ENCODE measurements at places on chromosomes 5 and 9. TPM values are rescaled to one million over a fixed set of nuclear protein-coding genes. Genes with fewer than 3 reads are reported as not detected.

GRCh38 chr5:143230676-143230996 is 172.8 kb downstream of the NR3C1 start:
- DNase-seq, result no peak

- peak; percentile 25 for DNase-seq
Measured at GRCh38 chr5:42756606-42757601, at the start of gene CCDC152. Gene CCDC152, plus strand, starts transcription at chr5:42756818. Its CDS starts 2,304 bp downstream, at chr5:42759122.

DNA sequence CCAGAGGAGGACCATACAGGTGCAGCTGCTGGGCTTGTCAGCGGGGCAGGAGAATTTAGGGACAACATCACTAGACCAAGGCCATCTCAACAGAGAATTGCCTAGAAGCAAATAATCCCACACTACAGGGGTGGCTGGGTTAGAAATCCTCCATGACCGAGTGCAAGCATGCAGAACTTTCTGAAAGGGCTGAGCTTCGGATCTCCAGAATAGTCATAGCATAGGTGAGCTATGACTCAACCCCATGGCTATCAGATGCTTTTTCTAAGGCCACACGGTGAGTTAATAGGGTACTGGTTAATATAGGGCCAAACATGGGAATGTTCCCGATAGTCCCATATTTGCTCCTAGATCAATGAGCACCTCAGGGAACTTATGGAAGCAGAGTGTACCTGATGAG is 4.2 kb downstream of the KCNIP1 start:
- no peak for DNase-seq

- no peak for DNase-seq
Measured at GRCh38 chr5:149337736-149338135, 7.6 kb upstream of the GRPEL2 start.

DNA sequence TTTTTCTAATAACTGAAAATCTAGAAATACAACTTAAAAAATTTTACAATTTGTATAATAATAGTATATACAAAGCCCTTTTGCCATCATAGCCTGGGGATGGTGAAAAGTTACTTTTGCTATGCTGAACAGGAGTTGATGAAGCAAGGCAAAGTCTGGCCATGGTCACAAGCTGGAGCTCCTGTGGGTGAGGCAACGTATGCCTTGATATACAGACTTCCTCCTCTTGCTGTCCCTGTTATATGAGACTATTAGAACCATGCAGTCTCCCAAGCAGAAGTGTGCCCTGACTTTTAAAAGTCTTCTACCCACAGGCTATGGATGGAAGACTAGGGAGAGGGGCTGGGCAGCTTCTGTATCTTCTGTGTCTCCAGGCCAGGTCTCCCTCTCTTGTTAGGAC is 15.7 kb downstream of the FAM151B start:
- no peak for DNase-seq

FOXD4L3 gene
- not detected for total RNA-seq

- DNase-seq, result no peak
Measured at GRCh38 chr5:10499066-10499465, 57.4 kb downstream of the ROPN1L start.

DNA sequence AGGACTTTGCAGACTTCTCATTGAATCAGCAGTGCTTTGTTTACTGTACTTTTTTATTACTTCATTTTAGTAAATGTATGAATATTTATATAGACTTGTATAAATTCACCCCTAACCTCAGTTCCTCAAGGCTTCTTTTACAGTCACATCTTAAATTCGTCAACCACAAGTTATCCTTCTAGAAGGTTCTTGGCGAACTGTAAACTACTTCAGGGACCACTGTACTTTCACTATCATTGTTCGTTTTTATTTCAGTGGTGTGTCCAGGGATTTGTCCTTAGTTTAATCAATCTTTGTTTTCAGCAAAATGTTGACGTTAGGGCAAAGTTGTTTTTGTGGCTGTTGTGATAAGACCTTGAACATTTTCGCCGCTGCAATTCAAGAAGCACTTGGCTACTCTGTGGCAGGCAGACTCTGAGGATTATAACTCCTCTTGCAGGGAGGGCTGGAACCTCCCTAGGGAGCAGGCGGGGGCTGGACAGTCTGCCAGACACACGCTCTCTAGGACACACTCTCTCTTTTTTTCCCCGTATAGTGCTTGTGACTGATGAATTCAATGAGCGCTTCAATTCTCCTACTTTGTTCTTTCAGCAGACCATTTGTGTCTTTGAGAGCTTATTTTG is 252.8 kb downstream of the FBXL7 start:
- DNase-seq, result peak; percentile 82

GRCh38 chr5:138910546-138911185 is 35.5 kb upstream of the LRRTM2 start:
- DNase-seq, result no peak

- DNase-seq, result no peak
Measured at GRCh38 chr9:221989-222776, 7.5 kb downstream of the DOCK8 start.
